ENCODE measurements at places on chromosomes 6 and 20.

GRCh38 chr20:25178563-25179438 is 16.7 kb upstream of the ENTPD6 start:
- no peak for DNase-seq

DNA sequence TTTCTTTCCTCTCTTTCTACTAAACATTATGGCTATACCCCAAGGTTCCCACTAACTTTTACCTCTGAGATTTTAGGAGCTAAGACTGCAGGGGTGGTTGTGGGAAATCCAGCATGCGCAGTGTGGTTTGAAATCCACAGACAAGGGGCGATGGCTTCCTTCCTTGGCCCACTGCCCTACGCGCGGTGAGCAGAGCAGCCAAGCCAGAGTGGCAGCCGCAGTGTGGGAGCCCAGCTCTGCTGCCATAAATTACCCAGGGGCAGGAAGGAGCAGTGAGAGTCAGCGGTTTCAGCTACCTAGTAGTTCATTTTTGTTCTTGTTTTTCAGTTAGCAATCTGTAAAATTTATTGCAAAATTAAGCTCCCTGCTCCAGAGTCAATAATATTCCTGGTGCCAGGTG is 101.4 kb downstream of the BMP2 start:
- no peak for DNase-seq

GRCh38 chr6:170030284-170030815 is 260.5 kb downstream of the DLL1 start:
- DNase-seq: no peak

- no peak for DNase-seq
These were observed 44.9 kb downstream of the KCTD20 start for GRCh38 chr6:36487698-36488097.

- DNase-seq: no peak
These were observed 39.9 kb downstream of the PREX1 start for GRCh38 chr20:48787861-48788375.

- DNase-seq: peak; percentile 22
These were observed 149.1 kb downstream of the MTHFD1L start for GRCh38 chr6:151014404-151015100.

GRCh38 chr6:84033523-84034451 is at the start of gene MRAP2:
Gene MRAP2, plus strand, starts transcription at chr6:84033772. Its CDS starts 21,547 bp downstream, at chr6:84055319.
- no peak for DNase-seq

- DNase-seq: no peak
These were observed 37.7 kb downstream of the MAP3K4 start for GRCh38 chr6:161029195-161029809.

- DNase-seq: no peak
These were observed 576 bp downstream of the MAPK13 start for GRCh38 chr6:36130667-36131510.

DNA sequence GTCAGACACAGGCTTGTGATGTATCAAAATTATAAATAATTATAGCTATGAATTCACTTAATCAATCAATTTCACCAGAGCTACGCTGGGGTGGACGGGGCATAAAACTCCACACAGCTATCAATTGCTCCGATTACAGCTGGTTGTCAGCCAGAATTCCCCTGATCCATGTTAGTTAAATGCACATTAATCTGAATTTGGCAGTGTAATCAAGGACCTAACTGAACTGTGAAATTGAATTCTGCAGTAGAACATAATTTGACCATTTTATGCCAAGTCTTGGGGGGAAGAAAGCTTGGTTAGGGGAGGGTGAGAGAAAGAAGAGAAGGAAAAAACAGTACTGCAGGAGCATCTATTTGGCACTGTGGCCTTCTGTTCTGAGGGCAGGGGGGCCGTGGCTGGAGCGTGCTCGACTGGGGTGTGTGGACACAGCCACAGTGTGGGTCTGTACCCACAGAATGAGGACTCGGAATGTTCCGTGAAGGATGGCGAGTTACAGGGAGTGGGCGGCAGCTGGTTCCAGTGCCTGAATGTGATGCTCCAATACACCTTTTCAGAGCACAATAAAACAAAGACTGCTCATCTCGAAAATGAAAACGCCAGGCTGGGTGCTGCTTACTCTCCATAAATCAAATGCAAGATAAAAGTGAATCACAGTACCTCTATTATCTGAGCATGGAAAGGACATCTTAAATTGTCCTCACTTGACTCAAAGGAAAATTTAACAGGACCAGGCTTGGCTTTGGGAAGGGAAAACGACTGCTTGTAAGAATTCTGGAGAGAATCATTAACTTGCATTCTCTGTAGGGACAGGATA is 59.2 kb downstream of the LAMP5 start:
- no peak for DNase-seq

DNA sequence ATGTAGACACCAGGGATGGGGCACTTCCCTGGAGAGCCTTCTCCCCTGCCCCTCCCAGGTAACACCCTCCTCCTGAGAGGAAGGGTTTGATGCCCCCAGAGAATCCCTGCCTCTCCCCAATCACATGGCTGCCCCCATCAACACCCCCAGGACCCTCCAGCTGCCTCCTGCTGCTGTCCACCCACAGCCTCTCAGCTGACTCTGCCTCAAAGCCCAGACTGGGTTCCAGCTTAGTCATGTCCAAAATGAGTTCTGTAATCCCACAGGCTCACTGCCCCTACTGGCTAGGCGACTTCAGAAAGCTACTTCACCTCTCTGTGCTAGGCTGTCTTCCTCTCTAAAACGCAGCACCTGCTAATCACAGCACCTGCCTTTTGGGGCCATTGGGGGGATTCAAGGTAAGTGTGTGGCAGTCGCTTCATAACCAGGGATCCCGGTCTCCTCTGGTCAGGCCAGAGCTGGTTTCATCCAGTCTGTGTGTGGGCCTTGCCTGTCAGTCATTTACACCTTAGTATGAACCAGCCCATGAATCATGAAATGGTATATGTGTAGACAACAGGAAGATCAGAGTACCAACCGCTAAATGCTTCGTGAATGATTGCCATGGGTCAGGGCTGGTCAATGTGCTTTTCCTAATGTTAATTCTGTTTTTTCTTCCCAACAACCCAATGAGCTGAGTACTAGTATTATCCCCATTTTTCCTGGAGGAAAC is 40.4 kb downstream of the TFEB start:
- DNase-seq: no peak

DNA sequence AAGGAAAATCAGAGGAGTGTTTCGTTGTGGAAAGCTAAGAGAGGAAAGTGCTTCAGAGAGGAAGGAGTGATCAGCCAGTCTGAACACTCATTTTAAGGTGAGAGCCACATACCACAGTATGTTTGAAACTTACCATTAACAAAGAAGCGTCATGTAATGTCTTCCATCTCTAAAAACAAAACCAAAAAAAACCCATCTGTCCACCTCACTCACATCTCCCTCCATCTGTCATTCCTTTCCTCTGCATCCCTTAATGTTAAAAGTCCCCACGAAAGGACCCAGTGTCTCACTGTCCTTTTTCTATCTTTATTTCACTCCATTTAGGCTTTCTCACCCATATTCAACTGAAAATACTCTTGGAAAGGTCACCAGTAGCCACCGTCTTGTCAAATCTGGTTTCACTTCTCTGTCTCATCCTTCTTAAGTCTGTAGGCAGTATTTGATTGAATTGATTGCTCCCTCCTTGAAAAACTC is 59.4 kb upstream of the GNRH2 start:
- DNase-seq: no peak

DNA sequence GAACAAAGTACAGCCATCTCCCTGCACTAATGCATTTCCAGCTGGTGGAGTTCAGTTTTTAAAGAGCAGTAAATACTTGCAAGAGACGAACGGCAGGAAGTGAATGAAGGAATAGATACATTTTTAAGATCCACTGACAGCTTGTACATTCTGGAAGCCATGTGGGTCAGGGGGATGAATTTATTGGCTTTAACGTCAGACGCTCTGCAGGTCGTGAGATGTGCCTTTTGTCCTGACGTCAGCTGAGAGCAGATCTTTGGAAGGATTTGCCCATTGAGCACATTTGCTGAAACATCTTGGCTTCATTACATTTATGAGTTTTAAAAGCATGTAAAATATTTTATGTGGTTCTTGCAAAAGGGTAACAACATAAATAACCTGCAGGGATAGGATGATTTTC is 29.5 kb upstream of the SALL4 start:
- DNase-seq: no peak

GRCh38 chr20:1619861-1620444 is at the start of gene SIRPB1:
Gene SIRPB1, minus strand, starts transcription at chr20:1620009. Its CDS starts 65 bp downstream, at chr20:1619944.
- no peak for DNase-seq

DNA sequence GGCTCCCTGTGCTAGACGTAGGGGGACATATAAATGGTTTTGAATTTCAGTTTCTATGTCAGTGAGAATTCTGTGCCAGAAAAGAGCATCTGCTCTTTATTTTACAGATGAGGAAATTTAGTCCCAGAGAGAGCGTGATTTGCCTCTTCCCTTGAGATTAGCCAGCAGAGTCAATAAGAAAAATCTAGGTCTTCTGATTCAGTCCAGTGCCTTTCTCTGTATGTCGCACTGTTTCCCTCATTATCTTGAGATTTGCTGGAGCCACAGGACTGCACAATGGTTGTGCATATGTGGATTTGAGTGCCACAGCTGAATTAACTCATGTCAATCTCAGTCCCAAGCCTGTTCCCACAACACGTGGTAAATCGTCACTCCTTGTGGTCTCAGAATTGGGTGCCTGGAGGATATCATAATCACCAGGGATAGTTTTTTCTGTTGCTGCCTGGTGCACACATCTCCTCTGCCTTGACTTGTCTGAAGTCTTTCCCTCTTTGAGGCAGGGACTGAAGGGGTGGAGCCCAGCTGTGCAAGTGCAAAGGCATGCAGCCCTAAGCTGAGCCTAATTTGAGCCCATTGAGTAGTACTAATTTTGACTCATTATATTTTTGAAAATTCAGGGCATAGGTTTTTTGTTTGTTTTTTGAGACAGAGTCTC is 276.7 kb downstream of the SOX4 start:
- no peak for DNase-seq

GRCh38 chr20:19427913-19428312 is 215.5 kb downstream of the SLC24A3 start:
- no peak for DNase-seq

GRCh38 chr20:53671370-53671769 is 77.7 kb upstream of the ZNF217 start:
- no peak for DNase-seq

GRCh38 chr6:14001329-14002012 is 76.7 kb downstream of the RNF182 start:
- no peak for DNase-seq

- DNase-seq: no peak
These were observed 2.5 kb upstream of the SLCO4A1 start for GRCh38 chr20:62639765-62640164.

- no peak for DNase-seq
These were observed 106.5 kb downstream of the SMLR1 start for GRCh38 chr6:130933712-130934200.

GRCh38 chr6:31901415-31901952 is 402 bp downstream of the ZBTB12 start:
- DNase-seq: peak; percentile 47

- DNase-seq: no peak
These were observed 294.4 kb downstream of the KCNQ5 start for GRCh38 chr6:72916298-72916697.

GRCh38 chr6:18383441-18383840 is 3.7 kb upstream of the RNF144B start:
- no peak for DNase-seq

DNA sequence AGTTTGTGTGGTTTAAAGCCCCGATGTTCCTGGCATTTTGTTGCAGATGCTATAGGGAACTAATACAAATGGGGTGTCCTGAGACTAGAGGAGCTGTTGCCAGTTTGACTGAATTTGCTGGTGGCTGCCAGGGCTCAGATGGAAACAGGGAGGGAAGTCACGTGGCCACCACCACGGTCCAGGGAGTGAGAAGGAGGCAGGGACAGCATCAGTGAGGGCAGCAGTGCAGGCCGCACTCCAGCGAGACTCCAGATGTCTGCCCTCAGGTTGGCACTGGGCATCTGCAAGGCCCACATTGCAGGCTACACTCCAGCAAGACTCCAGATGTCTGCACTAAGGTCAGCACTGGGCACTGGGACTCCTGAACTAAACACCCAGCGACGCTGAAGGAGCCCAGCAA is 86.2 kb downstream of the RAMACL start:
- DNase-seq: no peak

- DNase-seq: no peak
These were observed 231.0 kb downstream of the SOD2 start for GRCh38 chr6:159461998-159462397.

- no peak for DNase-seq
These were observed 222.5 kb downstream of the SYNDIG1 start for GRCh38 chr20:24691901-24692351.

DNA sequence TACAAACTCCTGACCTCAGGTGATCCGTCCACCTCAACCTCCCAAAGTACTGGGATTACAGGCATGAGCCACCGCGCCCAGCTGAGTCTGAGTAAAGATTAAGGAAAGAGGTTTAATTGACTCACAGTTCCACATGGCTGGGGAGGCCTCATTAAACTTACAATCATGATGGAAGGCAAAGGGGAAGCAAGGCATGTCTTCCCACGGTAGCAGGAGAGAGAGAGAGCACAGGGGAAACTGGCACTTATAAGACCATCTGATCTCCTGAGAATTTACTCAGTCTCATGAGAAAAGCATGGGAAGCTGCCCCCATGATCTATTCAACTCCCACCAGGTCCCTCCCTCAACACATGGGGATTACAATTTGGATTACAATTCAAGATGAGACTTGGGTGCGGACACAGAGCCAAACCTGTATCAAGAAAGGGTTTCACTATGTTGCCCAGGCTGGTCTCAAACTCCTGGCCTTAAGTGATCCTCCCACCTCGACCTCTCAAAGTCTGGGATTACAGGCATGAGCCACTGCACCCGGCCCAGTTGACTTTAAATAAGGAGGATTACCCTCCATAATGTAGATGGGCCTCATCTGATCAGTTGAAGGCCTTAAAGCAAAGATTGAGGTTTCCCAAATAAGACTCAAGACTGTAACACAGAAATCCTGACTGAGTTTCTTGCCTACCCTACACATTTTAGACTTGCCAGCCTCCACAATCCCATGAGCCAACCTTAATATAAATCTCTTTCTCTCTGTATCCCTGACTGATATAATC is 13.1 kb upstream of the PEX7 start:
- DNase-seq: no peak

GRCh38 chr6:80403365-80403764 is 296.9 kb downstream of the BCKDHB start:
- no peak for DNase-seq

DNA sequence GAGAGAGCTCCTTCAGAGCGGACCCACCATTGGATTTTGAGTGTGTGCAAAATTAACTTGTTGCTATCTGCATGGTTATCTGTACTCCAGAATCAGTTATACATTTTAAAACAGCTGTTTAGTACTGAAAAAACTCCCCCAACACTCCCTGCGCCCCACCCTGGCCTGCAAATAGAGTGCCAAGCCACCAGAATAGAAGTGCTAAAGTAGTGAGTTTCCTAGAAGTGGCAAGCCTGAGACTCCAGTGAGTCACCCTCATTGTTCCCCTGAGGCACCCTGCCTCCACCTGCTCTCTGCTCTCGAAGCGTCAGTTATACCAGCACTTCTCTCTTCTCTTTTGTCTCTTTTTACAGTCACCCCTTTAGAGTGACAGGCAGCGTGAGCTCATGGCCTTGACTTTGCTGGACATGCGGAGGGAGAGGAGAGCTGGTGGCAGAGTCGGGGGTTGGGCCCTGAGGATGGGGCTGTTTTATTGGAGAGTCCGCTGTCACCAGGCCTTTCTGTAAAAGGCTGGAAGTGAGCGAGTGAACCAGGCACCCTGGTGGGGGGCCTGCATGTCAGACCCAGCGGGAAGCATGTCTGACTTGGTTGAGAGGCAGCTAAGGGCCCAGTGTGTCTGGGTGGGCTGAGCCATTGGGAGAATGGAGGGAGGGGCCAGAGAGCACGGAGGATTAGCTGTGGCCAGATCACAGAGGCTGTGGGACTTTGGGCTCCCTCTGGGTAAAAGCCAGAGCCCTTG is 10.4 kb downstream of the IGF2R start:
- peak; percentile 46 for DNase-seq

Data from stimulated activated CD4-positive, alpha-beta T cell treated with anti-CD3 and anti-CD28 coated beads, TNF-alpha, amount 100 ng/mL, for 24 hours (primary cell).